ENCODE measurements at places on chromosomes 4 and X.

- peak; percentile 73 for DNase-seq
Observed at GRCh38 chr4:69832326-69833030, 27.5 kb downstream of the SULT1E1 start.

GRCh38 chr4:62131049-62131448 is 930.9 kb downstream of the ADGRL3 start:
- DNase-seq: no peak

DNA sequence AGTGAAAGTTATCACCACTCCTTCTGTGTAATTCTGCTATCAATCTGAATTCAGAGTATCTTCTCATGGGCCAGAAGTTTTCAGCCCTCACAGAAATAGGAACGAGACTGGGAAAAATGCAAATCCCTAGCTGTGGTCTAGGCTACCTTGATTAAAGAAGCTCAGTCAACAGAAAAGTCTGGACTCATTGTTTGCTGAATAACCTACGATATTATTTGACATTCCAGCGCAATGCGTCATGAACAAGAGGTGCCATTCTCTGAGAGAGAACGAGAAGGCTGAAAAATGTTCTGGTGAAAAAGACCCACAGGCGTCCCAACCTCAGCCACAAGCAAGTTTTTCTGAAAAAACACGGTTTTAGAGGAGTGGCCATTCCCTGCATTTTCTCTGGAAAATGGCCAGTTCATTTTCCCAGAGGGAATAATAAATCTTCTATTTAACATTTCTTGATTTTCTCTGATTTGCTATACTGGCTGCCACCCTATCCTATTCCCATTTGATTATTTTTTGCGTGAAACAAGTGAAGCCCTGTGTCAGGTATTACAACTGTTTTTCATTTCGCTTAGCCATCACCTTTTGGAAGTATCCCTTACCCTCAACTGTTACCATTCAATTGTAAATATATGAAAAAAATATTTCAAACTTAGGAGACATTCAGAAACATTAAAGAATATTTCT is 1117.6 kb upstream of the PRKX start:
- no peak for DNase-seq

- DNase-seq: no peak
Observed at GRCh38 chr4:72073816-72074215, 42.0 kb downstream of the NPFFR2 start.

DNA sequence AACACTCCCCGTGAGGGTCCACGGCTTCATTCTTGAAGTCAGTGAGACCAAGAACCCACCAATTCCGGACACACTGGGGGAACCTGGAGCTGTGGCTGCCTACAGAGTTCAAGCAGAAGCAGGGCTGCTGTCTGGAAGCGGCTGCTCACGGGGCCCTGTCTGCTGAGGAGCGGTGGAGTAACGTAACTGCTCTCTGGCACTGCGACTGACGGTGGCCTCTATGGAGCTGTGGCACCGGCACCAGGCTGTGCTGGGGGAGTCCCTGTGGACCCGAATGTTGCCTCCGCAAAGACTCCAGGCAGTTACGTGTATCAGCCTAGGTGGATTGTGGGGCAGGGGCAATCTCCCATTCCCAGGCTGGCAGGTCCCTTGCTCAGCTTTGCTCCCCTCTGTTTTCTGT is 703.3 kb upstream of the FRG1 start:
- DNase-seq: no peak

DNA sequence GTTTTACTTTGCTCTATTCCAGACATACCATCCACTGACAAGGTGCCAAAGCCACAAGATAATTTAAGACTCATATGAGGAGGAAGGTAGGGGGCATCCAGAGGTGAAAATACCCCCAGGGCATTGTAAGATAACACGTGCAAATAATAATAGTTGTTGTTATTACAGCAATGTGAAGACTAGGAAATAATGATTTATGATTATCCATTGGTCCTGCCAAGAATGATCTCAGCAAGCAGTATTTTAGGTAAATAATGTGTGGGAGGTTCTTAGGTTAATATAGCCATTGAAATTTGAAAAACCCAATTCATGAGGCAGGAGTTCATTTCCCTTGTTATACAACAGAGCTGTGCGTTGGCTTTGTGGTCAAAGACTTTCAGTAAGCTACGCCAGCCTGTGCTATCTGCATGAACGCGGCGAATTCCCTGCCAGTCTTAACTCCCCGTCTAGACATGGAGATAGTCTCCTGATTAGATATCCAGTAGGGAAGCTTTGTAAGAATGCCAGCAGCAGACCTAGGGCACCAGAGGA is 47.2 kb upstream of the MXRA5 start:
- DNase-seq: no peak

GRCh38 chr4:100913685-100914084 is 395.9 kb upstream of the EMCN start:
- DNase-seq: no peak

GRCh38 chrX:26026179-26026578 is 112.0 kb upstream of the MAGEB18 start:
- no peak for DNase-seq

DNA sequence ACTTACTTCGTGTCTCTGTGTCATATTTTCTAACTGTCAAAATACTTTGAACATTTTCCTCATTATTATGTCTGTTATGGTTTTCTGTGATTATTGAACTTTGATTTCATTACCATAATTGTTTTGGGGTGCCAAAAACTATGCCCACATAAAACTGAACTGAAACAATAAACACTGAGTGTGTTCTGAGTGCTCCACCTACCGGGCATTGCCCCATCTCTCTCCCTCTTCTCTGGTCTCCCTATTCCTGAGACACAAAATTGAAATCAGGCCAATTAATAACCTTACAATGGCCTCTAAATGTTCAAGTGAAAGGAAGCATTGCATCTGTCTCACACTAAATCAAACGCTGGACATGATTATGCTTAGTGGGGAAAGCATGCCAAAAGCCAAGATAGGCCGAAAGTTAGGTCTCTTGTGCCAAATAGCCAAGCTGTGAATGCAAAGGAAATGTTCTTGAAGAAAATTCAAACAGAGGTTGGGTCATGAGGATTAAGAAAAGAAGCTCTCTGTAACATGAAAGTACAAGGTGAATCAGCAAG is 972.3 kb downstream of the PCDH7 start:
- no peak for DNase-seq

DNA sequence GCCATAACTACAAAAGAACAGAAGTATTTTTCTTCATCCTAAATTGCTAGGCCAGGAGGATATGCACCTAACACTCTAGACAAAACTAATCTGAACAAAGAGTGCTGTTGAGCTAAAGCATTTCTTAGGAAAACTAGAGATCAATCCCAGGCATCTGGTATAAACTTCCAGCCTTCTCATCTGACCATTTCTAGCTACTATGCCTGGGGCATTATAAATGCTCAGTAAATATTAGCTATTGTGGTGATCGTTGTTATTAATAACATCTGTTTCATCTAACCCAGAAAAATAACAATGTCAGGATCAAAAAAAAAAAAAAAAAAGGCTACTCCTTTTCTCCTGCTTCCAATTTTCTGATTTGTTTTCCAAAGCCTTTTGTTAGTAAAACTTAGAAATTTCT is 7.7 kb upstream of the SLC10A6 start:
- no peak for DNase-seq

DNA sequence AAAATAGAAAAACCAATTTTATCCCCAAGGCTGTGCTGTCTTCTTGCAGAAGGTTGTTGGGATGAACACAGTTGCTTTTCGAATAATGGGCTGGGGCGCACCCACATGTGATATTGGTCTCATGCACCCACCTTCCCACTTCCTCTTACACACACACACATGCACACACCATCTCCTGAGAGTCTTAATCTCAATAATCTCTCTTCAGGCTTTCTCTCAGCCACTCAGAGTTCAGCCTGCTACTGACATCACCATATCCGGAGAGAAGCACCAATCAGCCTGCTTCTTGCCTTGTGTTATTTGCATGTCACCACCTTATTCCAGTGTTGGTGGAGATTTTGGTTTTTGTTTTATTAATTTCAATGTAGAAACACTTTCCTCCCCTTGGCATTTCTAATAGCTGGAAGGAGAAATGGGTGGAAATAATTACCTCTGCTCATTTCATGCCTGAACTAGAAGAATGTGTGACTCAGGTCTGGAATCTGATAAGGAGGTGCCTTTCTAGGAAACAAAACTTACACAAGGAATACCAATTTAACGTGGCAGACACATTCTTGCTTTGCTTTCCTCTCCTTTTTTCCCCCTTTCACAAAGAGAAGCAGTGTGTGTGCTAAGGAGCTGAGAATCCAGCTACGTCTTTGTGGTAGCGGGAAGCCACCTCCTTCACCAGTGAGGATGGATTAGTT is 400.2 kb downstream of the MID1IP1 start:
- DNase-seq: peak; percentile 55

DNA sequence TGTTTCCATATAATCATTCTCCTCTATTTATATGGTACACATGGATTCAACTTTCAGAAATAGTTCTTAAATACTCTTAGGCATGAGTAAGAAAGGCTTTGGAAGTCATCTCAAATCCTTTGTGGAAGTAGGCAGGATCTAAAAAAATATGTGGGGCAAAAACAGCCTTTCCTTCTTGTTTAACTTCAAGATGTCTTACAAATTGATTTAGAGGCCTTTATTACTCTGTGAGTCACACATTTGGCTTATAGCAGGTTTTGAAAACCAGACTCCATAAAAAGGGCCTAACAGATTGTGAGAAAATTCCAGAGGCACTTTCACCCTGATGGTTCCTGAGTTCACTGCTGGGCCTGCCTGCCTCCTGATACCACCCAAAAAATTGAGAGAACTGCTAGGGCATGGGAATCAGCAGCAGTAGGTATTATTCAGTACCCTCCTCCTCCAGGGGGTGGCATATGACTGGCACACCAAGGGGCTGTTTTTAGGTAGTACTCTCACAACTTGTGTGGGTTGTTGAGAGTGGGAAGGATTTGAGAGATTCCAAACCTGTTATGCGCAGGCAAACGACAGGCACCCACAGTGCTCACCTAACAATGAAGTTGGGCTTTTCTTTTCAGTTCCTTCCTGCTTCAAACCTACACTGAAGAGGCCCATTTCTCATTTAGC is 162.7 kb upstream of the MBNL3 start:
- peak; percentile 7 for DNase-seq

GRCh38 chr4:172726001-172726423 is 442.6 kb upstream of the GALNT7 start:
- no peak for DNase-seq

DNA sequence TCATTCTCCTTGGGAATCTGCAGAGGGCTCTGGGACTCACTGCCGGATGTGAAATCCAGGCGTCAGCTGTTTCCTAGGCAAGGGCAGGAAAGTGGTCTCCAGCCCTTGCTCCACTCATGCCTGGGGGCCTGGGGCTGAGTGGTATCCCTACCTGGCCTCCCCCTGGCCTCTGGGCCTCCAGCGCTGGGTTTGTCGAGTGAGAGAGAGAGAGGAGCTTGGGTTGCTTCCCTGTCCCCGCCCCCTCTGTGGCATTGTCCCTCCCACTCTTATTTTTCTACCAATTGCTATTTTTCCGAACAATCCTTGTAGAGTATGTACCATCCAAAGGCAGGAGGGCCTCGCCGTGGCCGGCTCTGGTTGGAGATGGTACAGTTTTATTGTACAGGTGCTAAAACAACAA is 53.1 kb downstream of the ELF4 start:
- no peak for DNase-seq

GRCh38 chr4:17112292-17112659 is 213.8 kb upstream of the LDB2 start:
- peak; percentile 29 for DNase-seq

DNA sequence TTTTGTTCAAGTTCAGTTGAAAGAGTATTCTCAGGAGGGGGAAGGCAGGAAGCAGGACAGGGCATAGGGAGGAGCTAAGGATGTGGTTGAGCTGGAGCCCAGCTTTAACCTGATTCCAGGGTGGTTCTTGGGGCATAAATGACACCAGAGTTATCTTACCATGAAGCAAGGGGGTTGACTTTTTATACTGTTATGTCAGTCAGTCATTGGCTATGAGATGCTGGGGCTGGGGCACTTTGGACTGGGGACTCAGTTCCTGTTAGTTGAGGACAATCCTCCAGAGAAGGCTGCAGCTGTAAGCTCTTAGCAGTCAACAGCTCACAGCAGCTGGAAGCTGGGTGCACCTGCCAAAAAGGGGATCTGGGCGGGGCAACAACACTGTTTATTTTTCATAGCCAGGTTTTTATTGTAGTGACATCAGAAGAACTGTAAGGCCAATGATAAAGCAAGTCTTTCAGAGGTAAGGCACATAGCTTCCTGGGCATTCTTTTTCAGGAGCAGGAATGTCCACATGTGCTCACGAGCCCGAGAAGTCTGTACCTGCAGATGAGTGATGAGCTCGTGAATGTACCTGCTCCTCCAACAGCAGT is 78.5 kb downstream of the MID1IP1 start:
- peak; percentile 64 for DNase-seq

GRCh38 chr4:2217726-2218125 is 24.2 kb downstream of the HAUS3 start:
- DNase-seq: no peak

GRCh38 chr4:90641861-90642599 is 514.8 kb downstream of the CCSER1 start:
- DNase-seq: no peak

GRCh38 chr4:18052158-18052557 is 30.6 kb upstream of the LCORL start:
- no peak for DNase-seq

DNA sequence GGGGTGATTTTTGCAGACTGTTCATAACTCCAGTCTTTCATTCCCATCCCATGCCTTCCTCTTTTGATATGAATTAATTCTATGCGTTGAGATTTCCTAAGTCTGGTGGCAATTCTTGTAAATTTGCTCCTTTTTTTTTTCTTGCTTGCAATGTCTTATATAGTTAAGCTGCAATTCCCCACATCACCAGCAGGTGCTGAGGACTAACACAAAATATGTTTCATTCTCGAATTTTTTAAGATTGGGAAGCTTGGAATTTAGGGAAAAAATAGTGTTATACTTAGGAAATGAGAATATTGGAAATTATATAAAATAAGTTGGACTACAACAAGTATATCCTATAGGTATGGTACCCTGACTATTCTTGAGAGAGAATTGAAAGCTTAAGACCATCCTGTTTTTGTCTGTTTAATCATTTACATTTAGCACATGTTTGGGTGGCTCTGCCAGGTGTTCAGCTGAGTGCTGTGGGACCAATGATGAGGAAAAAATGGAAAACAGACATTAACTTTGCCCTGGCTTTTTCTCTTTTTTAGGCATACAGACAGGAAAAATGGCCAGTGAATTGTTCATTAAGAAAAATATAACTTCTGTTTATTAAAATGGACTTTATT is 30.2 kb downstream of the AFF2 start:
- DNase-seq: peak; percentile 47
